Activated CD4-positive, alpha-beta T cell treated with anti-CD3 and anti-CD28 coated beads, Interleukin-2, amount 10 ng/mL, durations not matched to agents 24 days and 14 days (primary cell): ENCODE measurements at places on chromosomes 2 and 18. TPM values are rescaled to one million over a fixed set of nuclear protein-coding genes. Genes with fewer than 3 reads are reported as not detected.

GRCh38 chr18:44579028-44579702 lies 101.5 kb upstream of the SETBP1 start:
- no peak overlapping the region for H3K27ac ChIP-seq
- no peaks in the 10 kb centered on the region for H3K4me1 ChIP-seq
- H3K27me3 ChIP-seq: peaks cover 1% of the 10 kb centered on the region
- H3K36me3 ChIP-seq: no peaks in the 10 kb centered on the region
- peak; percentile 55 for DNase-seq
- no peak overlapping the region for H3K4me3 ChIP-seq

- H3K4me1 ChIP-seq: peaks cover 37% of the 10 kb centered on the region
- no peak for DNase-seq
- H3K36me3 ChIP-seq: peaks cover 61% of the 10 kb centered on the region
- no peaks in the 10 kb centered on the region for H3K27me3 ChIP-seq
- H3K4me3 ChIP-seq: no peak overlapping the region
- H3K27ac ChIP-seq: no peak overlapping the region
Observed at GRCh38 chr2:172560721-172561120, 4.8 kb downstream of the PDK1 start.

GRCh38 chr2:212958757-212959295 lies 192.6 kb downstream of the IKZF2 start:
- DNase-seq: no peak
- no peak overlapping the region for H3K27ac ChIP-seq
- H3K27me3 ChIP-seq: no peaks in the 10 kb centered on the region
- peaks cover 11% of the 10 kb centered on the region for H3K4me1 ChIP-seq

DNA sequence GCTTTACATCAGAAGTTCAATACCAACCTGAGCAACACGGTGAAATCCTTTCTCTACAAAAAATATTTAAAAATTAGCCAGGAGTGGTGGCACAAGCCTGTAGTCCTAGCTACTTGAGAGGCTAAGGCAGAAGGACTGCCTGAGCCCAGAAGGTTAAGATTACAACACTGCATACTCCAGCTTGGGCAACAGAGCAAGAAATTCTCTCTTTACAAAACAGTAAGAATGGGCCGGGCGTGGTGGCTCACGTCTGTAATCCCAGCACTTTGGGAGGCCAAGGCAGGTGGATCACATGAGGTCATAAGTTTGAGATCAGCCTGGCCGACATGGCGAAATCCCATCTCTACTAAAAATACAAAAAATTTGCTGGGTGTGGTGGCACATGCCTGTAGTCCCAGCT lies 113.2 kb downstream of the USP34 start:
- H3K4me1 ChIP-seq: peaks cover 15% of the 10 kb centered on the region
- DNase-seq: no peak
- H3K36me3 ChIP-seq: peaks cover 61% of the 10 kb centered on the region

The MYO7B gene
- 0.07 and 0.12 TPM in 2 replicates for total RNA-seq
